Posterior cingulate gyrus (tissue), 11 donors: ENCODE measurements at places on chromosomes 16 and 17.

- DNase-seq, result no peak
Observed at GRCh38 chr16:2809149-2809760, 7.8 kb upstream of the PRSS21 start.

- no peak for DNase-seq
Observed at GRCh38 chr16:50010212-50010611, 14.8 kb upstream of the CNEP1R1 start.

- no peak for DNase-seq
Observed at GRCh38 chr17:4004517-4005295, 40.5 kb upstream of the ATP2A3 start.

DNA sequence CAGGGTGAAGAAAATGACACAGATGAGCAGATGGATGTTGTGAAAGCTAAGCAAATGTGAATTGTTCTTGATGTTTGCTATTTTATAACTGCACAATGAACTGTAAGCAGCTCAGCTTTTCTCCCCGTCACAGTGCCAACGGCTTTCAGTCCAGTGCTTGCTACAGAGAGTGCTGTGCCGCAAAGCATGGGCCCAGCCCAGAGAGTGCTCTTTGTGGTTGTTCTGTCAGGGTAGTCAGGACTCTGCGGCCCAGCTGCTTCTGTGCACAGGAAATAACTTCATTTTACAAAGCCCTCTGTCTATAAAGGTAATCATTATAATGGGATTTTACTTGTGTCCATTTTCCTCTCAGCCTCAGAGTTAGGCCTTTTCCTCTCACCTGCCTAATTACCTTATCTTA is 39.1 kb downstream of the CDRT15 start:
- DNase-seq, result no peak

DNA sequence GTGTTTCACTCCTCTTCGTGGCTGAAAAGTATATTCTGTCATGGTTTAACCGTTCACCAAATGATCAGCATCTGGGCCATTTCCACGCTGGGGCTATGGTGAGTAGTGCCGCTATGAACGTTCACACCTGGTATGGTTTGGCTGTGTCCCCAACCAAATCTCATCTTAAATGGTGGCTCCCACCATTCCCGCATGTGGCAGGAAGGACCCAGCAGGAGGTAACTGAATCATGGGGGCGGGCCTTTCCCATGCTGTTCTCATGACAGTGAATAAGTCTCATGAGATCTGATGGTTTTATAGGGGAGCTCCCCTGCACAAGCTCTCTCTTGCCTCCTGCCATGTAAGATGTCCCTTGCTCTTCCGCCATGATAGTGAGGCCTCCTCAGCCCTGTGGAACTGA is 45.7 kb upstream of the ZNF469 start:
- DNase-seq, result no peak

GRCh38 chr17:57649731-57650484 is 95.2 kb downstream of the CCDC182 start:
- DNase-seq, result no peak

DNA sequence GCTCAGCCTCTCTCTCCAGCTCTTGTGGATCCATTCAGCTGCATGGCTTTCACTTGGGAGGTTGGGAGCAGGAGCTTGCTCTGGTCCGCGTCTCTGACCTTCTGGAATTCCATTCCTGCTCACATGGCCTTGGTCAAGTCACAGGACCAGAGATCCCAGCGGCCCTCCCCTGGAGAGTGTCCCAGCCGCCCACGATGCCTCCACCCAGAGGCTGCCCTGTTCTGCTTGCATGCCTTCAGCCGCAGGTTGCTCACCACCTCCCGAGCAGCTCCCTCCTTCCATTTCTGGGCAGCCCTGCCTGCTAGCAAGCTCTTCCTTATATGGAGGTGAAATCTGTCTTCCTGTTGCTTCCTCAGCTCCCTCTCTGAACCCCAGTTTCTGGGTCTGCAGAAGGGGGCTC is 32.6 kb downstream of the RAI1 start:
- DNase-seq, result no peak

- DNase-seq, result no peak
Observed at GRCh38 chr17:51711581-51711980, 446.9 kb downstream of the CA10 start.

DNA sequence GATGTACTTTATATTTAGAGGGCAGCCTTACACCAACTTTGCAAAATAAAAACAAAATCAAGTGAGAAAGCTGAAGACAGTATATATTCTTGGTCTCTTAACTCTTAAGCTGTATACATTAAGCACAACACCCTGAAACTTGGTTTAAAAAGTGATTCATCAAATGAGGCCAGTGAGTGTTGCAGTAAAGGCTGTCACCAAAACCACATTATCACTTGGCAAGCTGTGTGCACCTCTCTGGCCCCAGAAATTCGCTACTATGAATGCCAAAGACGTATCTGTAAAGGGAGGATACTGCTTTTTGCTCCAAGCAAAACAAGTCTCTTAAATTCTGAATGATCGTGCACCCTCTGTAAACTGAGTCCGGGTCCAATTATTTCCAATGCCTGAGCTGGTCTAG is 163.9 kb downstream of the ZFHX3 start:
- no peak for DNase-seq

DNA sequence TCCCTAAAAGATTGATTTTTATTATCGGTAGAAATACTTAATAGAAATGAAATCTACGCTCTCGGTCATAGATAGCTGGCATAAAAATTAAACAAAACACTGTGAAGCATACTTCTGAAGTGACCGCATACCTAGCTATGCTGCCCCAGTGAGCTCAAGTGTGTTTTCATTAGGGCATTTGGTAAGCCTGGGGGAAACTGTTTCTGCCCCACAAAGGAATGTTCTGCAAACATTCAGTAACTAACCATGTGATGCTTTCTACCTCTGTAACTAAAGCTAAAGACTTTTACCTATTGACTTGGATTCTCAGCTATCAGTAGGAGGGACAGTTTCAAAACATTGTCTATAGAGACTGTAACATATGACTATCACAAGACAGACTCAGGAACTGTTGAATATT is 93.5 kb upstream of the HSBP1 start:
- no peak for DNase-seq

GRCh38 chr17:61485067-61485775 is 33.0 kb downstream of the TBX4 start:
- no peak for DNase-seq

DNA sequence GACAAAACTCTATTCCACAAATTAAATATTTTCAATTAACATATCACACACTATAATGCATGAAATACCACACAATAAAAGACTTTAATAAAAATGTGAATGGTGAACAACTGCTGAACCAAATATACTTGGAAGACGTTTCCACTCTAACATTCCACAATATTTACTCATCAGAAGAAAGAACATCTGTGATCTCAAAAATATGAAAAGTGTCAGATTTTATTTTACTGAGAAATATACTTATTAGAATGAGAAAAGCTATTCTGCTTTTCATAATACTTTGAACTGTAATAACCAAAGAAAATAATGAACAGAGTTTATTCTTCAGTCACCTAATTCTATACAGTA is 181.8 kb upstream of the AXIN2 start:
- DNase-seq, result no peak

GRCh38 chr17:74041869-74042640 is 161.4 kb upstream of the RPL38 start:
- DNase-seq, result peak; percentile 60

GRCh38 chr16:27625050-27625697 is 75.2 kb downstream of the KATNIP start:
- DNase-seq, result peak; percentile 24

GRCh38 chr17:64261417-64262145 is 1.5 kb downstream of the TEX2 start:
- DNase-seq, result no peak

DNA sequence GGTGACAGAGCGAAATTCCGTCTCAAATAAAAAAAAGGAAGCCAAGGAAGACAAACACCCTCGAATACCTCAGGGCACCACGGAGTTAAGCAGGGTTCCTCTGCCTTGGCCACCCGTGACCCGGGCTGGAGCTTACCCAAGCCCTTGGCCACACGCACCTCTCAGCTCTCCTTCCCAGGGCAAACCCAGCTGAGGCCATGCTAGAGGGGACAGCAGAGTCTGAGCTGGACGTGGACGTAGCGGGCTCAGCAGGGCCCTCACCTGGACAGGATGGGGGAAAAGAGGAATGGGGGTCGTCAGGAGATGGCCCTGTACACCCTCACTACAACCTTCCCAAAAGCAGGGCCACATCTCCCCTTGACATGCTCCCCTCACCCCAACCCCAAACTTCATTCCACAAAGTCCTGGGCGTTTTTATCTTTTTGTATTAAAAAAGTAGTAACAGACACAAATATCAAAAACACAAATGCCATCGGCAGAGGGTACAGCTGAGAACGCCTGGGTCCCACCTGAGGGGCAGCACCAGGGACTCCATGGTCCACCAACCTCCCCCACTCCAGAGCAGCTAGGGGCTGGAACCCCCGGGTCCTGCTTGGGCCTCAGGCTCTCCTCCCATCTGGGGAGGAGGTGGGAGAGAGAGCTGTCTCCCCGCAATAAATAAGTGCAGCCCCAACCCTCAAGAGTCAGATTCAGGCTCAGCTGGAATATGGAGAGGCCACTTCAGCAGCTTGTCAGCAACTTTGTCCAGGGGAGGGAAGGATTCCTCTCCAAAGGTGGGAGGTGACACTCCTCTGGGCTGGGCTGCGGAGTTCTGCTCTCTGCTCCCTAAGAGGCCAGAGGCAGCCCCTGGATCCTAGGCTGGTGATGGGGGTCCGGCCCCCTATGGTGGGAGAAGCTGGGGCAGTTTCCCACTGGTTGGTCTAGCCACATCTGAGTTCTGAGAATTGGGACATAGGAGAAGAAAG is 11.9 kb downstream of the PER1 start:
- no peak for DNase-seq
